GM23248 (cell line): ENCODE measurements at places on chromosomes 13 and 19. TPM values are rescaled to one million over a fixed set of nuclear protein-coding genes. Genes with fewer than 3 reads are reported as not detected.

GRCh38 chr13:113607056-113607888 is 22.7 kb downstream of the TFDP1 start:
- DNase-seq = no peak
- H3K4me1 ChIP-seq = no peaks in the 10 kb centered on the region
- no peaks in the 10 kb centered on the region for H3K27me3 ChIP-seq
- no peak overlapping the region for H3K4me3 ChIP-seq

DNA sequence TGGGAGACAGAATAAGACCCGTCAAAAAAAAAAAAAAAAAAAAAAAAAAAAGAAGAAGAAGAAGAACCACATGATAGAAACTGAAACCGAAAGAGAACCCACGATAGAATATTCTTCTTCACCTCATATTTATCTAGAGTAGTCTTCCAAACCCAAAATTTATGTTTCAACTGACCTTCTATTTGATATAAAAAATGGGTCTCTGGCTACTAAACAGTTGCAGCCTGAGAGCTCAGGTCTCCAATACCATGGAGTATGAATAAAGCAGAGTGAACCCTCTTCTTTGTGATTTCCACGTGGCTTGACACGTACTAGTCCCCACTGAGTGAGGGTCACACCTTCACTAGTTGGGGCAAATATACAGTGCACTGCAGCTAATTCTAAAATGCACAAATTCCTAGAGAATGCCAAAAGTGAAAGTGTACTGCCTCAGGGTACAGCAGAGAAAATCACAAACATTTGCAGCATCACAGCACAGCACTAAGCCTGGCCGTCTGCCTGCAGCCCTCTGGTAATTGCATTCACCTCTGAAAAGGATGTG is 30.8 kb upstream of the RFC3 start:
- no peak overlapping the region for H3K27ac ChIP-seq
- DNase-seq = peak; percentile 33
- H3K4me3 ChIP-seq = peak overlapping the region; percentile 54
- H3K36me3 ChIP-seq = no peaks in the 10 kb centered on the region
- peaks cover 9% of the 10 kb centered on the region; the same call in 1 of the 2 replicates for H3K4me1 ChIP-seq

DNA sequence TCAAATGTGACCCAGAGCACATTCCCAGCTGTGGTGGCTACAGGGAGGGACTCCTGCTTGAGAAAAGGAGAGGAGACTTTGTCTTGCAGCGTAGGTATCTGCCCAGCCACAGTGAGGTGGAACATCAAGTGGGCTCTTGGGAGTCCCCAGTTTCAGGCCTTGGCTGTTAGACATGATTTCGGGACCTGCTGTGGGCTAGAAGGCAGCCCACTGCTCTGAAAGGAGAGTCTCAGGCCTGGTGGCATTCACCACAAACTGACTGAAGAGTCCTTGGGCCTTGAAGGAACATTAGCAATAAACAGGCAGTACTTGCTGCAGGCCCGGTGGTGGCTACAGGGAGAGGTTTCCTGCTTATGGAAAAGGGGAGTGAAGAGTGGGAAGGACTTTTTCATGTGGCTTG is 61.8 kb upstream of the TEX29 start:
- no peaks in the 10 kb centered on the region for H3K27me3 ChIP-seq
- 0 out of 2 replicates have a peak, but pooled peaks cover 10% of the 10 kb centered on the region for H3K36me3 ChIP-seq
- H3K4me1 ChIP-seq = peaks cover 3% of the 10 kb centered on the region; the same call in 1 of the 2 replicates
- no peak overlapping the region for H3K27ac ChIP-seq

The CCDC169 gene
- total RNA-seq = 0.22 and 0.25 TPM in 2 replicates

The IL11 gene
- total RNA-seq = 12.8 and 28.7 TPM in 2 replicates
